ENCODE measurements at places on chromosomes 16 and 17.

- peak; percentile 53 for DNase-seq
These were observed 1.8 kb upstream of the UBTF start for GRCh38 chr17:44221084-44221861.

DNA sequence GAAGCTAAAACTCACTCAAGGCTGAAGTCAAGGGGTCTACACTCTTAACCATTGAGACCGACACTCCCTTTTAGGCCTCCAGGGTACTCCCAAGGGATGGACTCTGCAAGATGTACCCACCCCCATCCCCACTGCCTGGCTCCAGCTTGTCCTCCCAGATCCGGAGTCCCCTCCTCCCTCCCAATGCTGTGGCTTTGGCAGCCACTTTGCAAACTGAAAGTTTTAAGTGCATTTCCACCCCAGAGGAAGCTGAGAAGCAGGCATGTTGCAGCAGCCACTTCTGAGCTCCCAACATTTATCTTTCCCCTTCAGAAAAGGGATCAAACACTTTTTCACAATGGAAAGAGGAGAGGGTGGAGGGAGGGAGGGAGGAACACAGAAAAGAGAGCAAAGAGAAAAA is 115.2 kb downstream of the COPRS start:
- DNase-seq: no peak

DNA sequence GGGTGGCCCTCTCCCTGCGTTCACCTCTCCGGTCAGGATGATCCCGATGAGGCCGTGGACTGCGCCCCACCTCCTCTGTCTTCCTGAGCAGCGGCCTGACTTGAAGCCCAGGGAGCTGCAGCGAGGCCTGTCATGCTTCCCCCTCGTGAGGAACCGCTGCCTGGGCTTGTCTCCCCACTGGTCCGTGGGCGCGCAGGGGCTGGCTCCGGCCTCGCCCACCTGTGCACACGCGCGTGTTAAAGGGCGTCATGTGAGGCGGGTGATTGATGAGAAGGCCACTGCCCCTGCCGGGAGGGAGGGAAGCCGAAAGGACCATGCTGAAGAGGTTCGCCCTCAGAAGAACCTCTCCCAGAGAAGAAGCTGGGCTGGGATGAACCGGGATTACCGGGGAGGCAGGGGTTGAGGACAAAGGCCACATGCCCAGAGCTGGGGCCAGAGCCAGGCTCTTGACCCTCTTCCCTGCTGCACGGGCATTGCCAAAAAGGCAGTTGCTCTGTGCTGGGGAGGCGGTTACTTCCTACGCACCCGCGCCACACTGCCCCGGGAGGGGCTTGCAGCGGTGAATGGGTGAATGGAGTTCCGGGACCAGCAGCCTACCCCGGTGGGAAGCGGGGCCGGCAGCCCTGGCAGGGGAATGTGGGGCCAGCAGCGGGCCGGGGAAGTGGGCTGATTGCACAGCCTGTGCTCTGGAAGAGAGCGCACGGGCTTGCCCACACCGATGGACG is 85.9 kb upstream of the GSE1 start:
- DNase-seq: no peak

DNA sequence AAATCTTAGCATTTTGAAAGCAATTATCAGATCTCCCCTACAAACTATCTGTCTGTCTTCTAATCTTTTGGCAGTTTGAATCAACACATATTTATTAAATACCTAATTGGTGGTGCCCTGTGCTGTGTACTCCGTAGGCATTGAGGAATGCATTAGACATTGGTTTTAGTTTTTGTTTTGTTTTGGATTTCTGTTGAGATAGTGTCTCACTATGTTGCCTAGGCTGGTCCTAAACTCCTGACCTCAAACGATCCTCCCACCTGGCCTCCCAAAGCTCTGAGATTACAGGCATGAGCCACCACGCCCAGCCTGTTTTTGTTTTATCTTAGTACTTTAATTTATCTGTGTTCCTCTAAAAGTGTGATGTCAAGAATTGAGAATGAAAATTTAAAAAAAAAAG is 124.8 kb upstream of the RBL2 start:
- no peak for DNase-seq

DNA sequence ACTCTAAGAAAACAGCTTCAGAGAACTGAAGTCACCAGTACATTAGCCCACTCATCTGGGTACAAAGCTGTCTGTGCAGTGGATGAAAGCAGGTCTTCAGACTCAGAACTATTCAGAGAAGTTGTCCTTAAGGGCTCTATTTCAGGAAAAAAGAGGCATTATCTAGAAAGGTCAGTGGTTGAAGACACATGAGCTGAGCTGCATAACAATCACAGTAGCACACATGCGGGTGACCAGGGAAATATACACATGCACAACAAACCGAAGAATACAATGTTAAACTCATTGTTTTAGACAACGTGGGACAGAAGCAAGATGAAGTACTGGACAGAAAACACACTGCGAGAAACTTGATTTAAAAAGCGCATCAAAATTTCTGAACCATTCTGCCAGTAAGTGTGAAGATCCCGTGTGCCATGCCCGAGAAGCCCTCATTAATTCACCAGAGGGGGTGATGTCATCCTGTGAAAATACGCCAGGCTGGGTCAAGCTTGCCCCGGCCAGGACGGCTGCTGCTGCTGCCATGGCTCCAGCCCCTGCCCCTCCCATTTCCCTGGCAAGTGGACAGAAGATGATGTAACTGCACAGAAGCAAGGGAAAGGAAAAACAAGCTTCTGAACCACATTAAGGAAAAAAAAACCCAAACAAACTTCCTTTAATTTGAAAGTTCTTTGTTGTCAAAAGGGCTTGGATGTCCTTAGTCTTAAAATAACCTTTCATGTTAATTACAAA is 10.1 kb downstream of the DYNC1LI2 start:
- DNase-seq: no peak

DNA sequence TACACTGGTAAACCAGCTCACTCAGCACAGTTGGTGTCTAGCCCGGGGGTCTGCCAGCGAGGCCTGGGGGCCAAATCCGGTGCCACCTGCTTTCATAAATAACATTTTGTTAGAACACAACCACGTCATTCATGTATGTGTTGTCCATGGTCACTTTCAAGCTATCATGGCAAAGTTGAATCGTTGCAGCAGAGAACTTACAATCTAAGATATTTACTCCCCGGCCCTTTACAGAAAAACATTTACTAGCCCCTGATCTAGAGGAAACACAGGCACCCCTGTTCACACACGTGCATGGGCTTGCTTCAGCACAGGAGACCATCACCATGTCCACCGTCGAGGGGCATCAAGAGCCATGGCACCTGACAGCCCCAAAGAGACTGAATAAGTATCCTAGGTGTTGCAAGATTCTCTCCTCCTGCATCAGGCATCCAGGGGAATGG is 111.4 kb upstream of the DNAH9 start:
- no peak for DNase-seq

GRCh38 chr17:28078341-28079229 is 36.1 kb downstream of the NLK start:
- no peak for DNase-seq

- no peak for DNase-seq
These were observed 20.6 kb downstream of the ABAT start for GRCh38 chr16:8694795-8695728.

DNA sequence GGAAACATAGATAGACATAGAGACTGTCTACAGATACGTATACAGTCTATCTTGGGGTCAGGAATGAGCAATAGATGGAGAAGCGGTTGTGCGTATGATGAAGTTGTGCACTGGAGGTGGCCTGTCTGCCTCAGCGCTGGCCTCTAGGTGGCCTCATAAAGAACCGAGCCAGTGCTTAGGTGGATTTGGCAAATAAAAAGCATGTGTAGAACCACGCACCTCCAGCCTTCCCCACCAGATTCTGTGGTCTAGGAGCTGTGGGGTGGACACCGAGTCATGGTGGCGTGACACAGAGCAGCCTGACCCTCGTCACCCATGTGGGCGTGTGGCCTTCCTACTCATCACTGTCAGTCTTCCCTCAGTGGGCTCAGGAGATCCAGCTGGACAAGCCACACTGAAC is 34.0 kb downstream of the PGS1 start:
- no peak for DNase-seq

DNA sequence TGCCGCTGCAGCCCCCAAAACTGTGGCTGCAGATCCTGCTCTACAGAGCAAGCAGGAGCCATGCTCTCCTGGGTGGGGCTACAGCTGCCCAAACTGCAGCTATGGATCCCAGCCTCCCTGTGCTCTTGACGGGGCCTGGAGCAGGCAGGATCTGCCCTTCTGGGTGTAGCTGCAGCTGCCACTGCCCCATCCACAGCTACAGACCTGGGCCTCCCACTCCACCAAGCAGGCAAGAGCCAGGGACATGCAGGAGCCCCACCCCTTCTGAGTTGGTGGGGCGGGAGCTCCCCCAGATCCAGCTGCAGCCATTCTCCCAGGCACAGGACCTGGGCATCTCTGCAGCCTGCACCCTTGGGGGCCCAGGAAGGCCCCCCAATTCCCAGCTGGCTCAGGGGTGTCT is 551.2 kb upstream of the CA10 start:
- no peak for DNase-seq

GRCh38 chr16:807347-808084 is 7.0 kb upstream of the GNG13 start:
- peak; percentile 61 for DNase-seq

DNA sequence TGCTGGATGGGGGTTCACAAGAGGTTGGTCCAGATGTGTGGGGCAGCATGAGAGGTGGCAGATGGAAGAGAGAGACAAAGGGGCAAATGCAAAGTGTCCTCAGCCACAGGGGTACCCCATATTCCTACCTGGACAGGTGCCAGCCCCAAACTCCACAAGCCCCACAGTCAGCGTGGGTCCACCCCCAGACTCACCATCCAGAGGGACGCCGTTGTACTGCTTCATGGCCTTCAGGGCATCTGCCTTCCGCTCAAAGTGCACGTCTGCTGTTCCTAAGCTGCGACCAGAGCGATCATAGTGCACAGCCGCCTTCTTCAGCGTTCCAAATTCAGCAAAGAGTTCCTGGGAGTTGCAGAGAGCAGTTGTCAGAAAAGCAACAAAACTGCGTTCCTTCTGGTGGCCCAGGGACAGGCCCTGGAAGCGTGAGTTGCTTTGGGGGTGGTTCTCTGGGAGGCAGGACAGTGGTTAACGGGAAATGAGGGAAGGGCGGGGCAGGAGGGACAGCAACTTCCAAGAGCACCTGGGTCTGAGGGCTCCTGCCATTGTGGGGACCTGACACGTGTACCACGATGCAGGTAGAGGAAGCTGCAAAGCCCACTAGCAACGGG is 2.3 kb downstream of the ALYREF start:
- DNase-seq: no peak

All from T-helper 17 cell (primary cell).